ENCODE measurements at places on chromosomes 6 and 20. TPM values are rescaled to one million over a fixed set of nuclear protein-coding genes. Genes with fewer than 3 reads are reported as not detected.
A peak's percentile ranks its signal among the peaks of the same experiment; 100 is the strongest.

LGSN gene
- total RNA-seq = 0.14 TPM

- H3K27me3 ChIP-seq = no peaks in the 10 kb centered on the region
- no peak for DNase-seq
- no peaks in the 10 kb centered on the region for H3K36me3 ChIP-seq
- H3K4me1 ChIP-seq = no peaks in the 10 kb centered on the region
Observed at GRCh38 chr6:151075930-151076555, 163.7 kb upstream of the AKAP12 start.

DNA sequence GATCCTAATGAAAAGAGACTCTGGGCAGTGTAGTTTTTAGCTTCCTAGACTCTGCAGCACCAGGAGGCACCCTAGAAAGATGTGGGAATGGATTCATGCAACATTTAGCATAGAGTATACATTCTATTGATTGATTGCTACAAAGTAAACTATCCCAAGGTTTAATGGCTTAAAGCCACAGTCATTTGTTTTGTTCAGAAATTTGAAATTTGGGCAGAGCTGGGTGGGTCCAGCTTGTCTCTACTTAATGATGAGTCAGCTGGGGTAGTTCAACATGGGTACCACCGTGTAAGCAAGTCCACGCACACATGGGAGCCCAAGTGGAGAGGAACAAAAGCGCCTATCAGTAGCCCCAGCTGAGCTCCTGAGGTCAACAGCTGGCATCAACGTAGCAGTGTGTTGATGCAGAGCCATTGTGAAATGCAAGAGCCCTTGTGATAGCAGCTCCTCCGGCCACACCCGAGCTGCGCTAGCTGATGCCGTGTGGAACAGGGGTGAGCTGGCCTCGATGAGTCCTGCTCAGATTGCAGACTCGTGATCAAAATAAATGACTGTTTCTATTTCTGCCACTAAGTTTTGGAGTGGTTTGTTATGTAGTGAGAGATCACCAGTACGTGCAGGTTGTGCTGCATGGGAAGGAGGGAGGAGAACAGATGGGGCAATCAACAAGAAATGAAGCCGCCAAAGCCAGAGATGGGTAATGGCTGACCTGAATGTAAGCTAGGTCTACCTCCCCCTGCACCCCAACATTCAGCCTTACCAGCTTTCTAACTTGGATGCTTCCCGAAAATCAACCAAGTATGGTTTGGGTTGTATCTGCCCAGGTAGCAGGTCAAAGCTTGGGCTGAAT is 45.7 kb upstream of the TRAF3IP2 start:
- H3K4me3 ChIP-seq = no peak overlapping the region
- H3K36me3 ChIP-seq = no peaks in the 10 kb centered on the region
- no peaks in the 10 kb centered on the region for H3K27me3 ChIP-seq
- no peaks in the 10 kb centered on the region for H3K4me1 ChIP-seq
- no peak for DNase-seq
- no peak overlapping the region for H3K27ac ChIP-seq

KIFC1 gene
- total RNA-seq = 6.6 TPM

DNA sequence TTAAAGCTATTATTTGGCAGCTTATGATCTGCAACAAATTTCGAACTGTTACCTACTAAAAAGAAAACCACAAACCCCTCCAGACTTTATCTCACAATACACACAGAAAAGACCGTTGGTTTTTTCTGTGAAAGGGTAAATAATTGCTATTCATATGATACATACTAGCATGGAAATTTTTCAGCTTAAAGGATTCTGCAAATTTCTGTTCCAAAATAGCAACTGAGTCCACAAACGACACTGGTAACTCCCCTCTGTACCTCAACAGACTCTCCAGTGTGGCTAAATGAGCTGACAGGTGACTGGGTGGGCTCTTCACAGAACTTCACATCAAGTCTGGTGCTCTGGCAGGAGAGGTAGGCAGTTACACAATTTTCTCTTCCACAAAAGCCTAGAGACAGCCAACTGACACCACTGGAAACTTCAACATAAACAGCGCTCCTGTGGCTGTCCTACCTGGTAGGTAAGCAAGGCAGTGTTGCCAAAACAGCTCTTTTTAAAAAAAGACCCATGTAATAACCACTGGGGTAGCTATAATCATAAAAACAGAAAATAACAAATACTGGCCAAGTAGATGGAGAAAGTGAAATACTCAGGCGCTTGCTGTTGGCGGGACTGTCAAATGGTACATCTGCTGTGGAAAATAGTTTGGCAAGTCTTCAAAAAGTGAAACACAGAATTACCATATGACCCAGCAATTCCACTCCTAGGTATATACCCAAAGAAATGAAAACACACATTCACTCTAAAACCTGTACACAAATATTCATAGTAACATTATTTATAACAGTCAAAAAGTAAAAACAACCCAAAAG is 37.8 kb downstream of the ELOVL5 start:
- no peaks in the 10 kb centered on the region for H3K36me3 ChIP-seq
- peak overlapping the region; percentile 65 for H3K27ac ChIP-seq
- no peak for DNase-seq
- H3K4me1 ChIP-seq = peaks cover 97% of the 10 kb centered on the region
- H3K4me3 ChIP-seq = no peak overlapping the region
- no peaks in the 10 kb centered on the region for H3K27me3 ChIP-seq

- peaks cover 10% of the 10 kb centered on the region for H3K4me1 ChIP-seq
- H3K27ac ChIP-seq = no peak overlapping the region
- no peaks in the 10 kb centered on the region for H3K27me3 ChIP-seq
- no peaks in the 10 kb centered on the region for H3K36me3 ChIP-seq
- DNase-seq = no peak
Observed at GRCh38 chr6:148573922-148574321, 172.9 kb upstream of the UST start.

PIGU gene
- 14.2 TPM for total RNA-seq

DNA sequence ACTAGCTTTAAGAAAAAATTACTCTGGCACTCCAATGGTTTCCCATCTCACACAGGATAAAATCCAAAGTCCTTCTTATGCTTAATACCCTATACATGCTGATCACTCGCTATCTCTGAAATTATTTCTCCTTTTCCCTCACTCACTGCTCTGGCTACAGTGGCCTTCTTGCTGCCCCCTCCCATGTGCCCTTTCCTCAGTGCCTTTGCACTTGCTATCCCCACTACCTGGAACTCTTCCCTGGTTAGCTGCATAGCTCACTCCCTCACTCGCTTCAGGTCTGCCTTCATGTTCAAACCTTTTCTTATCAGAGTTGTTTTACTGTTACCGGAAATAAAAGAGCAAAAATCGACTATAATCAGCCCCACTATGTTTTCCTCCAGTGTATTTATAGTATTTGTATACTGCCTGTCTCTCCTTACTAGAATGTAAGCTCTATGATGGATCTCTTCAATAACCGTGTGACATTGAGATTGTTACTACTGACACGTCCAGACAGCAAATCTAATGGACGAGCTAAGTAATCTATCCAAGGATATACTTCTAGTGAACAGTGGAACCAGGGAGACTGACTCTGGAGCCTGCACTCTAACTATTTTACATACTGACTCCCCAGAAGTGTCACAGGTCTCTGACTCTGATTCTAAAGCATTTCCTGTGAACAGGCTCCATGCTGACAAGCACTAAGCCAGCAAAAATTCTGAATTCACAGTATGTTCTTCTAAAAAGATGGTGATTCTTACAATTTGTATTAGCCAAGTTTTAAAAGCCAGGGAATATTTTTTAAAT is 25.1 kb downstream of the FKBP5 start:
- H3K27ac ChIP-seq = peak overlapping the region; percentile 7
- H3K36me3 ChIP-seq = peaks cover 63% of the 10 kb centered on the region
- H3K4me1 ChIP-seq = peaks cover 90% of the 10 kb centered on the region
- H3K4me3 ChIP-seq = no peak overlapping the region
- H3K27me3 ChIP-seq = no peaks in the 10 kb centered on the region

GRCh38 chr20:4569865-4570264 is 151.8 kb upstream of the PRND start:
- H3K27me3 ChIP-seq = peaks cover 13% of the 10 kb centered on the region
- no peak overlapping the region for H3K4me3 ChIP-seq
- no peak for DNase-seq
- no peak overlapping the region for H3K27ac ChIP-seq

DNA sequence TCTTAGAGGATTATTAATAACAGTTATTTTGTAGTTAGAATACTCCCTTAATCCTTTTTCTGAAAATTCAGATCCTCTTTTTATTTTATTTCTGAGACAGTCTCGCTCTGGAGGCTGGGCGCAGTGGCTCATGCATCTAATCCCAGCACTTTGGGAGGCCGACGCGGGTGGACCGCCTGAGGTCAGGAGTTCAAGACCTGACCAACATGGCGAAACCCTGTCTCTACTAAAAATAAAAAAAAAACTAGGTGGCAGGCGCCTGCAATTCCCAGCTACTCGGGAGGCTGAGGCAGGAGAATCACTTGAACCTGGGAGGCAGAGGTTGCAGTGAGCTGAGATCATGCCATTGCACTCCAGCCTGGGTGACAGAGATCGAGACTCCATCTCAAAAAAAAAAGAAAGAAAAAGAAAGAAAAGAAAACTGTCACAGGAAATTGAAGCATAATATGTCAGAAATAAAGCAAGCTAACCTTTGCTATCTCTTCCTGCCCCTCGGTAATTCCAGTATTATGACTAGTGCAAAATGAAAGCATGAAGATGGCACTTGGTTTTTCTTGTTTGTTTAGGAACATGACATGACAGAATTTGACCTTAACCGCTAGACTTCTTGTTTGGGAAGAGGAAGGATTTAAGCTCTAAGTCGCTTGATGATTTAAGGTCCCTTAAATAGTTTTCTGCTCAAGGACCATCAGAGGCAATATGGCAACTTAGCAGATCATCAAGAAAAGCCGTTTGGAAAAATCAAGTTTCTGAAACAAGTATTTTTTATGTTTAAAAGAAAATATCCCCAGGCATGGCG is 1.8 kb upstream of the RBM39 start:
- H3K4me3 ChIP-seq = no peak overlapping the region
- no peaks in the 10 kb centered on the region for H3K27me3 ChIP-seq
- H3K27ac ChIP-seq = peak overlapping the region; percentile 99
- peaks cover 3% of the 10 kb centered on the region for H3K36me3 ChIP-seq
- peak; percentile 83 for DNase-seq
- peaks cover 40% of the 10 kb centered on the region for H3K4me1 ChIP-seq

FAXC gene
- 0.85 TPM for total RNA-seq

GRCh38 chr6:16852671-16853070 is 91.4 kb upstream of the ATXN1 start:
- no peaks in the 10 kb centered on the region for H3K36me3 ChIP-seq
- H3K27ac ChIP-seq = no peak overlapping the region

ARMH2 gene
- total RNA-seq = not detected

- H3K4me1 ChIP-seq = no peaks in the 10 kb centered on the region
- no peaks in the 10 kb centered on the region for H3K27me3 ChIP-seq
- no peak overlapping the region for H3K27ac ChIP-seq
- H3K4me3 ChIP-seq = no peak overlapping the region
- no peak for DNase-seq
- H3K36me3 ChIP-seq = no peaks in the 10 kb centered on the region
Observed at GRCh38 chr6:133083248-133083967, 157.7 kb upstream of the EYA4 start.

NKAIN4 gene
- total RNA-seq = not detected

CTSZ gene
- total RNA-seq = 216 TPM

- H3K4me3 ChIP-seq = no peak overlapping the region
- H3K27me3 ChIP-seq = no peaks in the 10 kb centered on the region
Observed at GRCh38 chr6:16473908-16474771, 235.8 kb downstream of the GMPR start.

DNA sequence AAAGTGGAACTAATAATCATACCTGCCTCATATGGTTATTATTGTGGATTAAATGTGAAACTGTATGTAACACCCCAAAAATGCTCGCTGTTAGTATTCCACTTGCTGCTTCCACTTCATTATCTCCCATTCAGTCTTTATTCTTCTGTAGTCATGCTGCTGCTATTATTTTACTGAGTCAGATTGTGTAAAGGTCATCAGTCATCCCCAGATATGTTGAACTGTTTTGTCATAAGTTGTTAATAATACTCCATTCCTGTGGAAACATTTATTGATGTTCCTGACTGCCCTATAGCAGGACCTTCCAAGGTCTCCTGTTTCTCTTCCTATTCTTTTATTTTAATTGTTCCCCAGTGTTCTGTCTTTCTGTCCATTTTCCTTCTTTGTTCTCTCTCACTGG is 1148.3 kb downstream of the EPHA7 start:
- no peaks in the 10 kb centered on the region for H3K36me3 ChIP-seq
- H3K27me3 ChIP-seq = no peaks in the 10 kb centered on the region
- DNase-seq = no peak

- H3K4me3 ChIP-seq = no peak overlapping the region
- no peak for DNase-seq
- no peaks in the 10 kb centered on the region for H3K4me1 ChIP-seq
- no peaks in the 10 kb centered on the region for H3K36me3 ChIP-seq
Observed at GRCh38 chr6:104459543-104459942, 400.2 kb downstream of the HACE1 start.

DNA sequence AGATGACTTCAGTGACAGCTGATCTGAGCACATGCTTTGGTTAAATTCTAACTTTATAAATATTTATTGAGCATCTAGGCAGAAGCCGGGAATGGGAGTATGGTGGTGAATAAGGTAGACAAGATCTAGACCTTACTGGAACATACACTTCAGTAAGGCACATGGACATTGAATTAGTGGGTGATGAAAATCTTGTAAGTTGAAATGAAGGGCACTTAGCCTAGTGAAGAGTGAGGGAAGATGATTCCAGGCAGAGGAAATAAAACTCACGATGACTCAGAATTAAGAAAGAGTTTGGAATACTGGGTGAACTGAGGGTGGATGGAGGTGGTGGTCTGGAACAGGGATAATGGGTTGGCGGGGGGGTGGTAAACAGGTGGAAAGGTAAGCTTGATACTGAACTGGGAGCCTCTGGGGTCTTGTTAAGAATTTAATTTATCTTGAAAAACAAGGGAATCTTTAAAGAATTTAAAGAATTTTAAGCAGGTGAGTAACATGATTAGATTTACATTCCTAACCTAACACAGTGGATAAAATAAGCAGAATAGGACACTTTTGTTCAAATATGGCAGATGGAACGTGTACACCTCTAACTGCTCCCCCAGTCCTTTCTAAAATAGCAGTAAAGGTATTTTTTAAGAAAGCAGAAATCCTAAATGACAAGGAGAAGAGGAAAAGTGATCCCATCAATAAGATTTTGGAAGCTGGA is 75.2 kb upstream of the ARHGAP18 start:
- H3K4me3 ChIP-seq = no peak overlapping the region
- no peak for DNase-seq
- no peaks in the 10 kb centered on the region for H3K4me1 ChIP-seq
- H3K36me3 ChIP-seq = no peaks in the 10 kb centered on the region
- no peaks in the 10 kb centered on the region for H3K27me3 ChIP-seq
